Hypothalamus (tissue), 51 donors: ENCODE measurements at places on chromosomes 13 and 19.
A peak's percentile ranks its signal among the peaks of the same experiment; 100 is the strongest.

DNA sequence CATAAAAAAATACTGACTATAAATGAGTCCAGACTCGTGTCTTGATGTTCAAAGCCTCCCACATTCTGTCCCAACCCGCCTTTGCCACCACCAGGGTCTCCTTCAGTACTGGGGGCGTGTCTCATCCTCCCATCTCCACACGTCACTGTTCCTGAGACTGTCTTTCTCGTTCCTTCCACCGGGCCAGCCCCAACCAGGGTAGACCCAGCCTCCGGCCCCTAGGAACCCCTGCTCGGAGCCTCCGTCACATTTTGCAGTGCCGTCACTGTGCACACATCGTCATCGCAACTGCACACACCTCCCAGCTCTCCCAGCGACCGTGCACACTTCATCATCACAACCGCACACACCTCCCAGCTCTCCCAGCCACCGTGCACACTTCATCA is 73.4 kb downstream of the SPACA7 start:
- DNase-seq = no peak

DNA sequence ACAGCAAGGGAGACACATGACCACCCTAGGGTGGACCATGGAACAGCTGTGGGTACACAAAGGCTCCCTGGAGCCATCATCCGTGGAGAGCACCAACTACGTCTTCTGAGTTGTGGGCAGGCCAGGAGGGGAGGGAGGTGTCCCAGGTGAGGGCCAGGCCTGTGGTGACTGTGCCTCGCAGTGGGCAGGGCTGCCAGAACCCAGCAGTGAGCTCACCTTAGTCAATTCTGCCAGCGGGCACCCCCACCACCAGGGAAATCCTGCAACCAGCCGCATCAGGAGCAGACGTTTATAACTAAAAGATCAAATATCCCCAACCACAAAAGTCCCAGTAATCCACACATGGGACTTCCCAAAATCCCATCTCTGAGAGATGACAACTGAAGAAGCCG is 19.6 kb downstream of the ELL start:
- no peak for DNase-seq

DNA sequence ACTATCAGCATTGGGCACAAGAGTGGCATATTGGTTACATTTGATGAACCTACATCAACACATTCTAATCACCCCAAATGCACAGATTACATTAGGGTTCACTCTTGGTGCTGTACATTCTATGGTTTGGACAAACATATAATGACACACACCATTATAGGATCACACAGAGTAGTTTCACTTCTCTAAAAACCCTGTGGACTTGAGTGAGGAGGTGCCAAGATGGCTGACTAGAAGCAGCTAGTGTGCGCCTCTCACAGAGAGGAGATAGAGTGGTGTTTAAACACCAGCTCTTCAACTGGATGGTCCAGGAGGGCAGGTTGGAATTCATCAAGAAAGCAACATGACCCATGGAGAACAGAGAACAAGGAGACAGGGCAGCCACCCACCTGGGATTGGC is 265.6 kb downstream of the TDRD3 start:
- DNase-seq = no peak

GRCh38 chr19:2409352-2409912 is 18.0 kb downstream of the TIMM13 start:
- DNase-seq = no peak

GRCh38 chr19:3440082-3440481 is 40.2 kb downstream of the SMIM24 start:
- DNase-seq = no peak

GRCh38 chr13:57630661-57631595 is 616 bp upstream of the PCDH17 start:
- peak; percentile 55 for DNase-seq

DNA sequence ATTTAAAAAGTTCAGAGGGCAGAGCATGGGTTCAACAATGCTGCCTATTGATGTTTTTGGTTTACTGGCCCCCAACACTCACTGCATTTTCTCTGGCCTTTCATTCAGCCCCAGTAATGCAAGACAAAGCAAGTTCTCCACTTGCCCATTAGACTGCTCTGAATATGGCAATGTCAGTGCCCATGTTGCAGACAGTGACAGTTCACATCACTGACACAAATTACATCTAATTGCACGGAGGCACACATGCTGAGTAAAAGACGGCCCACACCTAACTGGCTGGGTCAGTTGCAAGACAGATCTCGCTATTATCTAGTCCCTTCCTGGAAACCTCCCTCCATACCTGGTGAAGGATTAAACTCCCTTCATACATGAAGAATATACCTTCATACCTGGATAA is 54.0 kb downstream of the ENOX1 start:
- DNase-seq = no peak

DNA sequence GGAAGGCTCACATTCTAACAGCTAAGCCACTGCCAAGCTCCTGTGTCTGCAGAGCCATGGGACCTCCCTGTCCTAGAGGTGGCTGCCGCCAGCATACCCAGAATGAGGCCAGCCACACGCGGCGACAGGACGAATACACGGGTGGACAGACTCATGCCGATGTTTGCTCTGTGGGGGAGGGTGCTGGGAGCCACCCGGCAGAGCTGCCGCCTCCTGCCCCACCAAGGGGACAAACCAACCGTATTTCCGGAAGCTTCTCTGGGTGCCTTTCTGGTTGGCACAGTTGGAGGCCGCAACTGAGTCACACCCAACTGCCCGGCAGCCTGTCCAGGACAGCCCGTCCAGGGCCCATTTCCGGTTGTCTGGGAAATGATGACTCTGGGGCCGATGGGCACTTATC is 20.3 kb downstream of the C13orf46 start:
- no peak for DNase-seq

DNA sequence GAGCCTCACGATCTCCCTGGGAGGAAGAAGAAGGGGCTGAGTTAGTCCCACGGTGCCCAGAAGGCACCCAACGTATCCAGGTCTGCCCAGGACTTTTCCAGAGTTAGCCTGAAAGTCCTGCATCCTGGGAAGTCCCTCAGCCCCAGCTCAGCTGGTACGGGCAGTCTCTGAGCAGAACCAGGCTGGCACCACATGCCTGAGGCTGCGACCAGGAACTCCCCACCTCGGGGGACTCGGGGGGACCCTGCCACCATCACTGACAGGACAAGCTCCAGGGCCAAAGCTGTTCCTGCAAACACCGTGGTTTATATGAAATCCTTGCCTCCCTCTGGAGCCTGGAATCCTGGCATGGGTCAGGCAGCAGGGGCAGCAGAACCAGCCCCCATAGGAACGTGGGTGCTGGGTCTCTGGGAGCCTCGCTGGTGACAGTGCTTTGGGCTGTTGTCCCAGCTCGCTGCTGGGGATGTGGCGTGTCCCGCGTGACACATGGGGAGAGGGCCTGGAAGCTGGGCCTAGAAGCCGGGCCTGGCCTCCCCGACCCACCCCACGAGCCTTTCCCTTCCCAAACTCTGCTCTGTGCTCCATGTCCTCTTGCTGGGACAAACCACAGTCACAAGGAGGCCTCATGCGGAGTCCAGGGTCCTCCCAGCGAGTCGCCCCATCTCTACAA is 55.5 kb downstream of the GNG7 start:
- no peak for DNase-seq

DNA sequence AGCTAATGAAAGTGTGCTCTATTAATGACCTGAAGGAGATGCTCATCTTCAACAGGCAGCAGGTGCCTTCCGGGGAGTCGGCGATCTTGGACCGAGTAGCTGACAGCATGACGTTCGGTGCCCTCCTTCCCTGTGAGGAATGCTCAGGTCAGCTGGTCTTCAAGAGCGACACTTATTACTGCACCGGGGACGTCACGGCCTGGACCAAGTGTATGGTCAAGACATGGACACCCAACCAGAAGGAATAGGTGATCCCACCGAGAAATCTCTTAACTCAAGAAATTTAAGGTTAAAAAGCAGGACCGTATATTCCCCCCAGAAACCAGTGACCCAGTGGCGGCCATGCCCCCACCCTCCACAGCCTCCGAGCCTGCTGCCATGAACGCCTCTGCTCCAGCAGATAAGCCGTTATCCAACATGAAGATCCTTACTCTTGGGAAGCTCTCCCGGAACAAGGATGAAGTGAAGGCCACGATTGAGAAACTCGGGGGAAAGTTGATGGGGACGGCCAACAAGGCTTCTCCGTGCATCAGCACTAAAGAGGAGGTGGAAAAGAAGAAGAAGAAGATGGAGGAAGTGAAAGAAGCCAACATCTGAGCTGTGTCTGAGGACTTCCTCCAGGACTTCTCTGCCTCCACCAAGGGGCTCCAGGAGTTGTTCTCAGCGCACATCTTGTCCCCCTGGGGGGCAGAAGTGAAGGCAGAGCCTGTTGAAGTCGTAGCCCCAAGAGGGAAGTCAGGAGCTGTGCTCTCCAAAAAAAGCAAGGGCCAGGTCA is 22.8 kb upstream of the ANKRD10 start:
- DNase-seq = no peak

GRCh38 chr13:76798037-76798436 is 88.2 kb downstream of the KCTD12 start:
- DNase-seq = no peak

DNA sequence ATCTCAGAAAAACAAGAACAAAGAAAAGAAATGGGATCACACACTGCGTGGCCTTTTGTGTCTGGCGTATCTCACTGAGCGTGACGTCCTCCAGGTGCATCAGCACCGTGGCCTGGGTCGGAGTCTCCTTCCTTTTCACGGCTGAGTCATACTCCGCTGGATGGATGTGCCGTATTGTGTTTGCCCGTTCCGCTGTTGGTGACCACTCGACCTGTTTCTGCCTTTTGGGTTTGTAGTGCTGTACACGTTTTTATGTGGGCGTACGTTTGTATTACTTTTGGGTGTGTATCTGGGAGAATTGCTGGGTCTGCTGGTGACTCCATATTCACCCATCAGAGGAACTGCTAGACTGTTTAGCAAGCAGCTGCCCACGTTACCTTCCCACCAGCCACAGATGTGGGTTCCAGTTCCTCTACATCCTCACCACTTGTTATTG is 11.4 kb downstream of the ARID3A start:
- DNase-seq = no peak

GRCh38 chr13:112521073-112521685 is 66.8 kb downstream of the TUBGCP3 start:
- DNase-seq = no peak

GRCh38 chr19:33273065-33273736 is 29.1 kb downstream of the CEBPA start:
- no peak for DNase-seq

- DNase-seq = no peak
Measured at GRCh38 chr13:22103046-22104027, 432.5 kb downstream of the FGF9 start.

DNA sequence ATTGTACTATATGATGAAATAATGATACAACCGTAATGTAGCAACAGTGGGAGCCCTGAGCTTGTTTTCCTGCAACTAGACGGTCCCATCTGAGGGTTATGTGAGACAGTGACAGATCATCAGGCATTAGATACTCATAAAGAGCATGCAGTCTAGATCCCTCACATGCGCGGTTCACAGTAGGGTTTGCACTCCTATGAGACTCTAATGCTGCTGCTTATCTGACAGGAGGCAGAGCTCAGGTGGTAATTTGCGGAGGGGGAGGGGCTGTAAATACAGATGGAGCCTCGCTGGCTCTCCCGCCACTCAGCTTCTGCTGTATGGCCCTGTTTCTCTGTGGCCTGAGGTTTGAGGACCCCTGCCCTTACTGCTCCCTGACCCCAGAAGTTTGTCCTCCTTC is 13.7 kb downstream of the EPHX3 start:
- DNase-seq = no peak

- no peak for DNase-seq
Measured at GRCh38 chr13:39956036-39956435, 300.6 kb downstream of the COG6 start.

DNA sequence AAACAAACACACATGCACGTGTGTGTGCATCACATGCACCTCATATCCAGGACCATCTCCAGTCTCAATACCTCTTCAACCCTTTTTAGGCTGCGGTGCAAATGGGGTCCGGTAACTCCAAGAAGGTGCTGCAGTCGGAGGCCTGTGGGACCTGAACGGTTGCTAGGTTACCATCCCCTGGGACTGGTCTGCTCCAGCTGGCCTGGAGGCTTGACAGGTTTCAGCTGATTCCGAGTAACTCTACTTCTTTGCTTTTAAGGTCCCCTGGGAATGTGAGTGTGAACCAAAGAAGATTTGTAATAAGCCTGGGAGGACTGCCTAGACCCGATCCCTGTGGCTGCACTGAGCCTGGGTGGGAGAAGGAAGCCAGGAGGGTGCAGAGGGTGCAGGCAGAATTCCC is 117.5 kb downstream of the CCNA1 start:
- DNase-seq = no peak

DNA sequence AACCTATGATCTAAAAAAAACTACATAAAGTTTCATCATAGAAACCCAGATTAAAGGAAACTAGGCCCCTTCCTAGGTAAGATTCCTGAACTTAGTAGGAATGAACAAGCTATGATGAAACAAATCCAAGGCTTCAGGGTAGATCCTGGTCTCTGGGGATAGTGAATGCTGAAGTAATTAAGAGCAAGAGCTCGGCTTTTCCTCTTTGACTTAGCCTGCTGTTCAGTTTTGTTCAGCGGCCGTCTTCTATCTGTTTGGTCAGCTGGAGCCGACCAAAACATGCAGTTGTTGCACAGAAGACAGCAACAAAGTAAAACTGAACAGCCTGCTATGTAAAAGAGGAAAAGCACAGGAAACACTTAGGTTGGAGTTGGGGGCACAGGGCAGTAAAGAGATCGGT is 44.1 kb upstream of the RFXAP start:
- DNase-seq = no peak

DNA sequence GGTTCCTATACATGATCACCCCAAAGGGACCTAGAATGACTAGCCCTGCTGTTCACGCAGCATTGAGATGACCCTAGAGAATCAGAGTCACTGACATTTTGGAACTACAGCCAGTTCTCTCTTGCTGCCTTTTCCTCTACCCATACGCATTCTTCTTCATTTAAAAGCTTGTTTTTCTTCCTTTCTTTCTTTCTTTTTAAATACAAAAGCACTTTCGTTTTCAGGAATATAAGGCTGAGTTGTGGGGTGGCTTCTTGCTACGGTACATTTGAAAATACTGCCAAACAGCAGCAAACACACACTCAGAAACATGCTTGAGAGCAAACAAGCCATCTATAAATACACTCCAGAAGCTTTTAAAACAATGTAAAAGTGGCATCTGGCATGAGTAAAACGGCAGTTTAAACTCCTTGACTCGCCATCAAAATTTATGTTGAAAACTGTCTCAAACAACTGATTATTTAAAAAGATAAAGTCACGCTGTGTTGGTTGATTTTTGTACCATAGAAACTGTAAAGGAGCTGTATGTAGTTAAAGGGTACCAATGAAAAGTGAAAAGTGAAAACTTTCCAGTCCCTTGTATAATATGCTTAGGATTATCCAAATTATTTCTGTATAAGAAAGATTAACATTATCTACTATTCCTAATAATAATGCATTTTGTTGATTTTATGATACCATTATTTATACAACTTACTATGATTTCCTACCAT is 95.6 kb downstream of the PCDH9 start:
- no peak for DNase-seq

GRCh38 chr13:39957868-39958677 is 302.6 kb downstream of the COG6 start:
- DNase-seq = no peak

GRCh38 chr19:5291588-5292193 is 48.9 kb downstream of the PTPRS start:
- no peak for DNase-seq

- no peak for DNase-seq
Measured at GRCh38 chr13:79258489-79258888, 147.6 kb downstream of the RBM26 start.
